ENCODE measurements at places on chromosomes 2 and 18.

- DNase-seq = no peak
Measured at GRCh38 chr18:25042641-25043051, 309.3 kb downstream of the ZNF521 start.

- DNase-seq = peak; percentile 3
Measured at GRCh38 chr2:11681722-11682589, 12.0 kb upstream of the NTSR2 start.

DNA sequence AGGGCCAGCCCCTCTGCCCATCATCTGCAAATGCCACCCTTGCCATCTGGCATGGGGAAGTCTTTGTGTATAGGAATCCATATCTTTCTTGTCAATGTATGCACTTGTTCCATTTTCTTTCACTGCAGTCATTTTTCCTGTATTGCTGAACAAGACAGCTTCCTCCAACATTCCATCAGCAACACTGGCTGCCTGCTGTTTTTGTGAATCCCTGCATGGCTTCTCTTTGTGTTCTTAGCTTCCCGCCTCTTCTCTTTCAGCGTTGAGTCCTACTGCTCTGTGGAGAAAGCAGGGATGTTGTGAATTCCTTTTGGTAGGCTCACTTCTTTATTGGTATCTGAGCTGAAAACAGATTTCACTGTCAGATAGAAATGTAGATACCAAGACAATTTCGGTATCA, 150.0 kb downstream of the LPIN1 start:
- no peak for DNase-seq

GRCh38 chr2:86623043-86623493, 597 bp downstream of the RNF103 start:
- no peak for DNase-seq

GRCh38 chr18:54250846-54251261, 18.5 kb upstream of the POLI start:
- DNase-seq = no peak

DNA sequence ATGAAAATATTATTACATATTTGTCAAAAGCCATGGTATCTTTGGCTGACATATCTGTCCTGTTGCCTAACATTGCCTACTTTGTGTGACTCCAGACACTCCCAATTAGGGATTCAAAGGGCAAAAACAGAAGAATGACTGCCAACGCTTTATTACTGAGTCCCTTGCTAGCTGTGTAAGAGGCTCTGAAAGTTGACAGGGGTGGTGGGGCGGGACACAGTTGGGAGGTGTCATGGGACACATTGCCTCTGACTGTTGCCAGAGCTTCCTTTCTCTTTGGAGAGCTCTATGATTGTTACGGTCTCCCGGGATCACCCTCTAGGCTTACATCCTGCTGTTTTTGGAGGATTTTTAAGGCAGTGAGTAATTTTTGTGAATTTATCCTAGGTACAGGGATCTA, 249.6 kb upstream of the ACVR2A start:
- no peak for DNase-seq

- DNase-seq = no peak
Measured at GRCh38 chr2:144461308-144461766, 58.6 kb downstream of the ZEB2 start.

DNA sequence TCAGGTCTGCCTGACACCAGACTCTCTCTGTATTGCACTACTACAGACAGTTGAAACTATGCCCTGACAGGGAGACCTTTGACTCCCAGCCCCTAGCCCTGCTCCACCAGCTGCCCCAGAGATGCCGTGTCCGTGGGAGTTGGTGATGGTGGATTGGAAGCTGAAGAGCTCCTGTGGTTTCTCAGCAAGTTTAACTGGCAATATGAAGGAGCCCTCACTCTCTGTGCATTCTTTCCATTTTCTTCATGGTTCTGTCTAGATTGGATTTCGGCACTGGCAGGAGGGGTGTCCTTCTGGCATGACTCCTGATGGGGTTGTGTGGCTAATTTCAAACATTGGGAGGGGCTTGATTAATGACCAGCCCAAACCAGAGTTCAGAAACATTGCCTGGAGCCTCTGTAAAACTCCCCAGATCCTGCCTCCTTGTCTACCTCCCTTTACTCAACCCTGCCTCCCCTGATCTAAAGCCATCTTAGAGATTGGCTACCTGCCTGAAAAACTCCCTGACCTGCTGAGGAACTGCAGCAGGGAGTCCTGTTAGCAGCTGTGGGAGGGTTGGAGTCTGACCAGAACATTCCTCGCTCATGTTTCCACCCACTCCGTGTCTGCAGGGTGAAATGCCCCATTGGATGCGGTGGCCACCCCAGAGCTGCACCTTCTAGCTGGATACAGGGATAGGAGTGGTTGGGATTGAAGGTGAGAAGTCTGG, 206.9 kb upstream of the SPRED2 start:
- no peak for DNase-seq

GRCh38 chr2:6913415-6914157, 3.6 kb upstream of the RNF144A start:
- DNase-seq = no peak

DNA sequence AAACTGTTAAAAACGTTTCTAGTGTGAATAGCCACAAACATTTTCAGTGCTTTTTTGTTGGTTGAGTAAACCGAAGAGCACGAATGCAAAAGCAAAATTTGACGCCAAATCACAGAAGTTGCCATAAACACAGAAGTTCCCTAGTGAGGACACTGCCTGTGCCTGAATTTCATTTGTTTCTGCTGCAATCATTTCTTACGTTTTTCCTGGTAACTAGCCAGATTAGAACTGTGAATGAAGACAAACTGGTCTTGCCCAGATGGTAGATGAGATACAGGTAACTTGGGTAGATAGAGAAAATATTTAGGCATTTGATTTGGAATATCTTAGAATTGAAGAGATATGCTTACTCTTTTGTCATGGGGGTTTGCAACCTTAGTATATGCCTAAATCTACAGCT, 9.8 kb upstream of the TBR1 start:
- DNase-seq = no peak

DNA sequence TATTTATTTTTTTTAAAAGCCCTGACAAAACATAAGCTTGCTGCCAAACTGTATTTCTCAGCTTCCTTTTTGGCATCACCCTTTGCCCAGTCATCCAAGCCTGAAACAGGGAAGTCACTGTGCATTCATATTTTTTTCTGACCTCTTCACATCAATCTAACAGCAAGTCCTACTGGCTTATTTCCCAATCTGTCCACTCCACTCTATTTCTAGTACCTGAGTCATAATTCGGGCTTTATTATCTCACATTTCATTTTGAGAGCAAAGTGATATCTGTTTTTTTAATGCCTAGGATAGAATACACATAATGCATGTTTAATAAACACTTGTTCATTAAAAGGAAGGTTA, 5.1 kb downstream of the HNMT start:
- DNase-seq = no peak

- DNase-seq = no peak
Measured at GRCh38 chr2:186618696-186619095, 28.8 kb downstream of the ITGAV start.

- no peak for DNase-seq
Measured at GRCh38 chr2:25790074-25790790, 88.1 kb downstream of the ASXL2 start.

DNA sequence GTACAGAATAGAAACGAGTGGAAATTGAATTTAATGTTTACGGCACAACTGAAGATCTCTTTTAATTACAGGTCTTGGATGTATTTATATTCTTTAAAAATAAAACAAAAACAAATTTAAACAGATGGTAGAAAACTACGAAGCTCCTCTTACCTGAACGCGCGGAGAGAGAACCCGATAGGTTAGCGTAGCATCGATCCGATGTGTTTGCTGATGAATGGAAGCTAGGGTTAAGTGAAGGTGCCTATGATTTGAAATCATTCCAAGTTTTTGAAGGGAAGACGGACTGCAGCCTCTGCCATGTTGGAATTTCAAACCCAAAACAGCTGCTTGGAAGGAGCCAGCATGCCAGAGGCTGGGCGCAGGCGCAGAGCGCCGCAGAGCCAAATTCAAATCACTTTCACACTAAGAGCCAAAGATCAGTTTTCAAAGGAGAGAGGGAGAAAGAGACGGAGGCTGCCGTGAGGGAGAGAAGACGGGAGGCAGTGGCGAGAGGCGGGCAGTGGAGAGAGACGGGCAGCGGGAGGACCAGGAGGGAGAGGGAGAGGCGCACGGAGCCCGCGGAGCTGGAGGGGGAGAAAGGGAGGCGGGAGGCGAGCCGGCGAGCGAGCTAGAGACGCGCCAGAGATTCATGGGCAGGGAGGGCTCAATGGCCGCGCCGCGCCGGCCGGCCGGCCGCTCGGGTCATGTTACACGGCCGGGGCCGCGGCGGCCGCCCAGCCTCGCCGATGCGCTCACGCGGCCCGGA, at the start of gene FIGN:
Gene FIGN (minus strand): TSS at position 324 of the 748 bp plus-strand sequence. CDS start 1,081 bp downstream, outside the sequence.
- peak; percentile 75 for DNase-seq

DNA sequence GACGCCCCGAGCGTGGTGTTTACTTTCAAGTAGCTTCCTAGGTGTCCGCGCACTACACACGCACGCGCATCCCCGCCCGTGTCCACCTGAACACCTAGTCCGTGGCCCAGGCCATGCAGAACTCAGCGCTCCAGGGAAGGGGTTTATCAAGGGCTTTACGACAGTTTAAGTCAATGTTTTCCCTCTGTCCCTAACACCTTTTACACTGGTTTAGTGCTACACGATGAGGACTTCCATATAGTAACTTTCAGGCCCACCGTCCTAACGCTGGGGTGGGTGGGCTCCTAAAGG, 1.4 kb upstream of the BCL2 start:
- no peak for DNase-seq

GRCh38 chr2:150234787-150235446, 252.6 kb downstream of the RND3 start:
- no peak for DNase-seq

DNA sequence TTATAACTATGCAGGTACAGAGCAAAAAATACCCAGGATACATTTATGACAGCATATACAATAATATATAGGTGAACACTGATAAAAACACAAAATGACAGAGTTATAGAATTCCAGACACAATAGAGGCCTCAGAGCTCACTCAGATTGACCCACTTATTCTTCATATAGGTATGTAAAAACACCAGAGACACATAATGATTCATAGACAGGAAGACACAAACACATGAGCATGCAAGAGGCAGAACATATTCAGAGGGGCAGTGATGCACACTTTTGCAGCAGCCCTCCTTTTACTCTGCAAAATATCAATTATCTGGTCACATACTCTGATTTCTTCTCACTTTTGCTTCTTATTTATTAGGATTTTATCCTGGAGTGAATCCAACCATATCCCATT, 633.3 kb upstream of the ACVR2A start:
- DNase-seq = no peak

- DNase-seq = no peak
Measured at GRCh38 chr2:43841949-43842865, 3.4 kb downstream of the ABCG8 start.

DNA sequence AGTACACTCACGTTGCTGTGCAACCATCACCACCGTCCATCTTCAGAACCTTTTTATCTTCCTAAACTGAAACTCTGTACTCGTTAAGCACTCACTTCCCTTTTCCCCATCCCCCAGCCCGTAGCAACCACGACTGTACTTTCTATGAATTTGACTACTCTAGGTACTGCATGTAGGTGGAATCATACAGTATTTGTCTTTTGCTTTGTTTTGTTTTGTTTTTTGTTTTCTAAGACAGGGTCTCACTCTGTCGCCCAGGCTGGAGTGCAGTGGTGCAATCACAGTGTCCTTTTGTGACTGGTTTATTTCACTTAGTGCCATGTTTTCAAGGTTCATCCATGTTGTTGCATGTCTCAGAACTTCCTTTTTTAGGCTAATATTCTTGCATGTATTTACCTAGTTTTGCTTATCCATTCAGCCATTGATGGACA, 7.0 kb upstream of the TYMS start:
- no peak for DNase-seq

GRCh38 chr2:175282300-175282699, 100.8 kb upstream of the ATP5MC3 start:
- DNase-seq = peak; percentile 73

DNA sequence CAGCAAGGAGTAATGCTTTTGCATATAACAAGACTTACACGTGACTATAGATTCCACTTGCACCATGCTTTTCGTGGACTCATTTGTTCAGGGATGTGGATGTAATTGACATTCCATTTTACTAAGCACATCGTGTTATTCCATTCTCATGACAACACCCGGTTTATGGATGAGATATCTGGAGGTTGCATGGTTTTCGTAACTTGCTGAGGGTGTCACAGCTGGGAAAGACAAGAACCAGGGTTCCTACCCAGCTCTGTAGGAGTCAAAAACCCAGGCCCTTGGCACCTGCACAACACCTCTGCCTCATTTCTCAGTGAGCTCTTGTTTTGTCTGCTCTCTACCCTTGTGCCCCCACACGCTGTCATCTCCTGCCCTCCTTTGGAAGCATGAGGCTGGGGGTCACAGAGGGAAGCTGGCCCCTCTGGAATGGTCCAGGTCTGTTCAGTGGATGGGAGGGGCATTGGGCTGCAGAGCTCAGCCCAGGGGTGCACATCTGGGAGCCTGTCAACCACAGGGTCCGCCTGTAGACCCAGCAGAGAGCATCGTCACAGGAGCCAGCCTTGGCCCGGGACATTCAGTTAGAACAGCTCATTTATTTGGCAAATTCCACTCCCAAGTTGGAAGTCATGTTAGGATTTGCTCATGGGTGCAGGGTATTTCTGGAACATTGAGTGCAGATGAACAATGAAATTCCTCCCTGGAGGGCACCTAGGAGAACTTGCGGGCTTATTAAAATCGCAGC, 120.1 kb upstream of the TWIST2 start:
- no peak for DNase-seq

DNA sequence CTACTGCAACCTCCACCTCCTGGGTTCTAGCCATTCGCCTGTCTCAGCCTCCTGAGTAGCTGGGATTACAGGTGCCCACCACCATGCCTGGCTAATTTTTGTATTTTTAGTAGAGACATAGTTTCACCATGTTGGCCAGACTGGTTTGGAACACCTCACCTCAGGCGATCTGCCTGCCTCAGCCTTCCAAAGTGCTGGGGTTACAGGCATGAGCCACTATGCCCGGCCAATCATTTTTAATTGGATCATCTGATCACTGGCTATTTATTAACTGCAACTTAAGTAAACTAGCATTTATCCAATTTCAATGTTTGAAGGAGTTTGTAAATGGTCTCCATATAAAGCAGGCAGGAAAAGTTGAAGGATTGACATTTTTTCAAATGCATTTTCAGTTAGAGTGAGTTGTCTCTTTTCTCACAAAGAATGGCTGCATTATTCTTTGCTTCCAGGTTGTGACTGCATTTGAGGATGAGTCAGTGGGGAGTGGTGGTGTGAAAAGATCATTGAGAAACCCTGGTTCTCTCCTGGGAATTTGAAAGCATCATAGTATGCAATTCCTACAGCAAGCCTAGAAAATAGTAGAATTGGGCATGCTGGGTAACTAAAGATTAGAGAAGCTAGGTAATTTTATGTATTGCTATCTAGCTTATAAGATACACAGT, 431.1 kb upstream of the ZEB2 start:
- no peak for DNase-seq

Data from NCI-H2081 treated with DMSO at 0.1 percent for 48 hours (cell line).